ENCODE measurements at places on chromosomes 5 and 9.

DNA sequence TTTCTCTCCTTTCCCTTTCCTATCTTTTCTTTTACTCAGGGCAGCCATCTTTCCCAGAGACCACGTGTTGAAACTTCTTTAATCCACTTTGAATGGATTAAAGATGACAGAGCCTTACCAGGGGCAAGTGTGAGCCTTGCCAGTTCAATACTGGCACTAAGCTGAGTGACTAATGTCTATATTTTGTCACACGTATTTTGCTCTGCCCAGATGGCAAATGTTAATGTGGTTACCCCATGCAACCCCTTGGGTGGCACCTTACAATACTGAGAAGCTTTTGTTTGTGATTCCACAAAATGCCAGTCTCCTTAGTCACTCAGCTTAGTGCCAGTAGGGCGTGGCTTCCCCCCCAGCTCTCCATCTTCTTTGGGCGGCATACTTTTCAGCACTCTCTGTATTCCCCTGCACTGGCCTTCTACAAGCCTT, 24.8 kb downstream of the ANXA1 start:
- DNase-seq = no peak

DNA sequence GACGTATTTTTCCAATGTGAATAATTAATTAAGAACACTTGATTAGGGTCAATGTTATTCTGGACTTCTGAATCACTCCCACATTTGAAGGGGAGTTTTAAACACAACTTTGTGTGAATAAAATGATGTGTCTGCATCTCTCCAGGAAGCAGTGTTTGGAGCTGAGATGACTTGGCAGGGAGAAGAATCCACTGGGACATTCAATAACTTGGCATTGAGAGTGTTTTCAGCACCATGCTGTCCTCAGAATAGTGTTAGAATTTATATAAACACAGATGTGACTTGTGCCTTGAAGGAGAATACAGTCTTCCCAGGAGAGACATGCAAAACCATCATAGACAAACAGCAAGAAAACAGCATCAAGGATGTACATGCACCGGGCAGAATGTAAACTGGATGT, 32.7 kb upstream of the KCNMB1 start:
- DNase-seq = no peak

GRCh38 chr9:74887981-74888370, 255 bp upstream of the TRPM6 start:
- no peak for DNase-seq

DNA sequence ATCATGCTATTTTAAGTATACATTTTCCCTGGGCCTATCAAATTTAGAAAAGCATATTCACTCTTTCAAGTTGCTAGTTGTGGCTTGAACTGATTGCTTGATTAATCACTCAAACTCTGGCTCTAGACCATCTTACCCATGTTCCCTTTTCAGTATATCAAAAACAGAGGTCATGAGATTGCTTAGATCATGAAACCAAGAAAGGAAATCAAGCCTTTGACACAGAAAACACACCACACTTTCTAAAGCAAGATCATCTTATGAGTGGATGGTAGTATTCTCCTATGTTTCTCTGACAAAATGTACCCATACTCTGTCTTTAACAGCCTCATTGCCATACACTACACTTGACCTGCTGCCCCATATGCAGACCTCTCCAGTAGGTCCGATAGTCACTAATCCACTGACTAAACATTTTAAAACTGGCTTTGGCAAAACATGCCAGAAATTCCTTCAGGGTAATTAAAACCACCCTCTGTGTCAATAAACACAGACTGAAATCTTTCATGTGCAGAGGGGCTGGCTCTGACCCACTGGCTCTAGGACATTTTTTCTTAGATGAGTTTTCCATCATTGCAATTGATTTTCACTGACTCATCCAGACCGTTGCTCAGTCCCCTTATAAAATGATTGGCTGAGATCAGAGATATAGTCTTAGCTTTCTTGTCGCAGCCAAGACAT, 18.2 kb downstream of the PPP2R2B start:
- DNase-seq = no peak

DNA sequence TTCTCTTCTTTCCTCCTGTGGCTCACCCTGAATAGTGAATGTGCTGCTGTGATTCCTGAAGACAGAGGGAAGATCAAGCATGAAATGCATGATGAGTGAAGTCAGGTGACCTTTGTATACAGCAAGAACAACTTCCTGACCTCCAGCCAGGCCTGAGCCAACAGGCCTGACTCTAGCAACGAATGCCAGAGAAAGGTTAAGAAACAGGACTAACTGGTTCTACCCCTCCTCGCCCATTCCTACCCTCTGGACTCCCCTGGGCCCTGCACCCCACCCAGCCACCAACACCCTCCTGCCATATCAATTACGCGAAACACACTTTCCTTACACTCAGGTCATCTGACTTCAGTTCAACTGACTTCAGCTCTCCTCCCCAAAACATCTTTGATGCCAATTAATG, 4.9 kb downstream of the SUSD1 start:
- no peak for DNase-seq

GRCh38 chr9:133057006-133057405, 4.8 kb upstream of the CEL start:
- no peak for DNase-seq

DNA sequence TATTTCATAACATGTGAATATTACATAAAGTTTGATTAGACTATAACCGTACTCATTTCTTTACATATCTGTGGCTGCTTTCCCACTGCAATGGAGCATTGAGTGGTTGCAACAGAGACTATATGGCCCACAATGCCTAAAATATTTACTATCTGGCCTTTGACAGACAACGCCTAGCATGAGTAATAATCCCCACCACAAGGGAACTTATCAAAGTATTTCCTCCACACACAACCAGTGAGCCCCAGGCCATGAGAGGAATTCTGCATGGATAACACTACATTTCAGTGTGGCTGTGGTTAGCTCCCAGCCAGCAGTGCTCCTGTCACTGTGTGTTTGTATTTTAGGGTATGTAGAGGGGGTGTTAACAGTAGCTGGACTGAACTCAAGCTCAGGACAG, 54.8 kb downstream of the FAM81B start:
- no peak for DNase-seq

Data from B cell (primary cell).